ENCODE measurements at places on chromosomes 3 and 15. TPM values are rescaled to one million over a fixed set of nuclear protein-coding genes. Genes with fewer than 3 reads are reported as not detected.

TOPAZ1 gene
- under 0.01 TPM for total RNA-seq

GP5 gene
- under 0.01 TPM for total RNA-seq

EPHB3 gene
- total RNA-seq: 20.5 TPM

SUMF1 gene
- 31.4 TPM for total RNA-seq

CCDC54 gene
- not detected for total RNA-seq

MEIS2 gene
- 186 TPM for total RNA-seq

IL5RA gene
- total RNA-seq: 11.1 TPM

CISH gene
- total RNA-seq: 0.46 TPM

IGF2BP2 gene
- 19.6 TPM for total RNA-seq

CACNA2D2 gene
- 25.4 TPM for total RNA-seq

CLDN18 gene
- not detected for total RNA-seq

SLC6A11 gene
- total RNA-seq: 108 TPM

ESYT3 gene
- total RNA-seq: 4.4 TPM

LRRC31 gene
- total RNA-seq: not detected

PP2D1 gene
- not detected for total RNA-seq

Data from diencephalon (tissue), 1 donor.